NCI-H1417 treated with DMSO at 0.1 percent for 48 hours (cell line): ENCODE measurements at places on chromosomes 4 and X.

DNA sequence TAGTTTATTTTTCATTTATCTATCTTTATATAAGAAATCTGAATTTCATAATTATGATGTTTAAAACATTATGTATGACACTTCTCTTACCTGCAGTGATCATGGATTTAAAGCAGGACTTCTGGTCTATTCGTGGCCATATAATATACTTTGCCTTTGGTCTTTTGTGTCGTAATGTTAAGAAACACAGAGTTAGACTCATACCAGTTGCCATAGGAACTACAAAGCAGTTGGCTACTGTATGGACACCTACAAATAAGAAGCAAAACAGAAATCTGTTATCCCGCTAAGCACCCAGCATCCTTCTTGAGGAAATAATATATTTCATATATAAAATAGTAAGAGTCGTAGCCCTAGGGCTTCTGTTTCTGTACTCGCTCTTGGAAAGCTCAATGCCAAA, 4.3 kb downstream of the SEPSECS start:
- DNase-seq, result no peak

DNA sequence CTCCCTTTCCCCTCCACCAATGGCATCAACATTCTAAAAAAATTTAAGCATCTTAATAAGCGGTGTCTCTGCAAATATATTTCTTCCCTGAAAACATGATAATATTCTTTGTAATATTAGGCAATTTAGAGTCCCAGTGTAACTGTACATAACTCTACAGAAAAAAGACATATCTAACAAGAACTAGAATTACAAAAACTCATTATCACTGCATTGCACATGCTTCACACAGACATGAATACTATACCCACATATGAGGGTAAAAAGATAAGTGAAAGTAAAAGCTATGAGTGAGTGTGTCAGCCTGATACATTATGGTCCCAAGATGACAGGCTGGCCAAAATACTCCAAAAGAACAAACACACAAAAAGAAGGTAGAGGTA, 2.4 kb upstream of the FGB start:
- no peak for DNase-seq

GRCh38 chrX:103002576-103002975, 61.4 kb downstream of the BEX1 start:
- no peak for DNase-seq

DNA sequence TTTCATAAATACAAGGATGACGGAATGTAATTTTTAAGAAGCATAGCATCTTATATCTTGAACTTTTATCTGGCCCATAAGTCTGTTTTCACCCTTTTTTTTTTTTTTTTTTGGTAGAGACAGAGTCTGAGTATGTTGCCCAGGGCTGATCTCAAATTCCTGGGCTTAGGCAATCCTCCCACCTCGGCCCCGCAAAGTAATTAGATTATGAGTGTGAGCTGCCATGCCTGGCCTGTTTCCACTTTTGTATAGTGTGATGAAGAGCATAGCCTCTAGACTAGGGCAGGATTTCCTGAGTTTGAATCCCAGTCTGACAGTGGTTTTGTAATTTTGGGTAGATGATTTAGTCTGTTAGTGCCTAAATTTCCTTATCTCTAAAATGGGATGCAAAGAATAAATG, 11.0 kb downstream of the STIM2 start:
- DNase-seq, result no peak

DNA sequence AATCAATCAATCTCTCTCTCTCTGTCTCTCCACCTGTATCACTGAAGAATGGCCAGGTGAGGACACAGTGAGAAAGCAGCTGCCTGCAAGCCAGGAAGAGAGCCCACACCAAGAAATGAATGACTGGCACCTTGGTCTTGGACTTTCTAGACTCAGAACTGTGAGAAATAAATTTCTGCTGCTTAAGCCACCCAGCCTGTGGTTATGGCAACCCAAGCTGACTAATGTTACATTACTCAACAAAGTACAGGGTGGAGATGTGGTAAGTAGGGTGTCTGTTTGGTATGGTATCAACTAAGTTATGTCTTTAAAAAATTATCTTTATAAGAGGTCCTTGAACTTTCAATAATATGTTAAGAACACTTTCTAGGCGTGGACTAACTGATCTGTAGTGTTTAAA, 159.3 kb downstream of the EPHA5 start:
- no peak for DNase-seq

DNA sequence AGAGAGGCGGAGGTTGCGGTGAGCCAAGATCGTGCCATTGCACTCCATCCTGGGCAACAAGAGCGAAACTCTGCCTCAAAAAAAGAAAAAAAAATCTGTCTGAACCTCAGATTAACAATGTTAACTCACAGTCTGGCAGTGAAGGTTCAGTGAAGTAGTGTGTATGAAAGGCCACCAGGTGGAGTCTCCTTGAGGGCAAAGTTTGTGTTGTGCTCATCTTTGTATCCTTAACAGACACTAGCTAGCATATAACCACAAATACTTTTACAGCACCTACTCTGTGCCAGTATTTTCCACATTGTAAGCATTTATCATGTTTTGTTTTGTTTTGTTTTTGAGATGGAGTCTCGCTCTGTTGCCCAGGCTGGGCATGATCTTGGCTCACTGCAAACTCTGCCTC, 46.0 kb upstream of the MGST2 start:
- no peak for DNase-seq

DNA sequence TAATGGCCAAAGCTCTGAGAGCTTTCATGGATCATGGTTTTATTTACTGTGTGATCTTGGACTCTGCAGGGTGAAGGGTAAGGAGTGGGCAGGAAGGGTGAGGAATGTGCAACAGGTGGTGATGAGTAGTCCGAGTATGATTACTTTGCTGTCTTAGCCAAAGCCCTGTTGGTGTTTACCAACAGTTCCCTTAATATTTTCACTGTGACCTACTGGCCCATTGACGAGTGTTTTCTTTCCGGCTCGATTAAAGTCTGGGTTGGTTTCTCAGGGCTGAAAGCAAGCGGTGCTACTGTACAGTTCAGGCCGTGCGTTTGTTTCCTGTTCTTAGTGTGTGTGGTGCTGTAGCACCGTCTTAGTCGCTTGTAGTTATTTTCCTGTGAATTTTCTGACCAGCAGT, 2.6 kb downstream of the ARHGAP24 start:
- no peak for DNase-seq

- DNase-seq, result peak; percentile 1
Measured at GRCh38 chr4:29081234-29081955, 1638.8 kb upstream of the PCDH7 start.

DNA sequence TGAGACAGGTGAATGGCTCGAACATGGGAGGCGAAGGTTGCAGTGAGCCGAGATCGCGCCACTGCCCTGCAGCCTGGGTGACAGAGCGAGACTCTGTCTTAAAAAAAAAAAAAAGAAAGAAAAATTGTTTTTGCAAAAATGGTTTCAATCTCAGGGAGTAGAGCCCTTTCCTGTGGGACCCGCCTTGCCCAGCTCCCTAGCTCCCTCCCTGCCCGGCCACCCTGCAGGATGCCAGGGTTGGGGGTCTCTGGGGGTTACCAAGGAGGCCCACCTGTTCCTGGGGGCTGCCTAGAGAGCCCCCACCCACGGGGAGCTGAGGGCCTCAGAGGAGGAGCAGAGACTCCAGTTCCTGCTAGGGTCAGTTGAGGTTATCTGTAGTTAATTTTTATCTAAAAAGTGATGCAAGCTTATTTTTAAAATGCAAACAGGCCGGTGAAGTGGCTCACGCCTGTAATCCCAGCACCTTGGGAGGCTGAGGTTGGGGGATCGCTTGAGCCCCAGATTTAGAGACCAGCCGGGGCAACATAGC, 18.7 kb upstream of the PLCXD1 start:
- DNase-seq, result no peak

DNA sequence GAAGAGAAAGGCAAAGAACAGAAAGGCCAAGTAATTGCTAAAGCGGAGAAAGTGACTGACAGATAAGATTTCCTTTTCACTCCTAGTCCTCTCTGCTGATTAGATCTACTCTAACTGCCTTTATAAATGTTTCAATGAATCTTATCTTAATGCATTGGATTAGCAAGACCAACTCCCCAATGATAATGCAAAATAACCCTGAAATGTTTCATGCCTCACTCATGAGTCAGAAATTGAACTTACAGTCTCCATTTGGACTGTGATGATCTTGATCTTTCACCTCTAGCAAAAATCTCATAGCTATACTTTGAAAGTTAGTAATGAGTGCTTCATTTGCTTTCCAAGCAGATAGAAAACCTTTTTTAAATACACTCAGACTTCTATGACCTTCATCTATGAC, 26.5 kb downstream of the SLC10A7 start:
- DNase-seq, result no peak

GRCh38 chr4:93540562-93540961, 288.0 kb upstream of the ATOH1 start:
- no peak for DNase-seq

DNA sequence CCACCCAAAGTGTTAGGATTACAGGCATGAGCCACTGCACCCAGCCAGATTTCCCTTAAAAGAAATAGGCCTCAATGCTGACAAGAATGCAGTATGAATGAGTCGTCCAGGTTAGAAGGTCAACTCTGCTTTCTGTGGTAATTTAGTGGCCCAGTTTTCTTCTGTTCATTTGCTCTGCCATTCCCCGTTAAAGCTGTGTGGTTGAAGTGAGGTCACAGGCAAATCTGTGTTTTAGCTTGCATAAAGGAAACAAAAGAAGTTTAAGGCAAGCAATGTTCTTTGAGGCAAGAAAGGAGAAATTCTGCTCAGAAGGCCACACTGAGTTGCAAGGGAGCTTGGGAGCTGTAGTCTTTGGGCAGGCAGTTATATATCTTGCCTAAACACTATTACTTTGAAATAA, 176.8 kb downstream of the LARP7 start:
- DNase-seq, result no peak

DNA sequence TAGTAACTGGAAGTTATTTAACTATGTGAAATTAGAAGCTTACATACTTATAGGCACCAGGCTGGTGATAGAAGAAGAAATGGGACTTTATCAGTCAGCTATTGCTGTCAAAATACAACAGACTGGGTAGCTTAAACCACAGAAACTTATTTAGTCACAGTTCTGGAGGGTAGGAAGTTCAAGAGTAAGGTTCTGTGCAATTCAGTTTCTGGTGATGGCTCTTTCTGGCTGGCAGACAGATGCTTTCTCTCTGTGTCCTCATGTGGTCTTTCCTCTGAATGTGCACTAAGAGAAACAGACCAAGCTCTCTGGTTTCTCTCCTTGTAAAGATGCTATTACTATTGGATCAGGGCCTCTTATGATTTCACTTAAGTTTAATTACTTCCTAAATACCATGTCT, 92.1 kb upstream of the ANKRD50 start:
- no peak for DNase-seq

DNA sequence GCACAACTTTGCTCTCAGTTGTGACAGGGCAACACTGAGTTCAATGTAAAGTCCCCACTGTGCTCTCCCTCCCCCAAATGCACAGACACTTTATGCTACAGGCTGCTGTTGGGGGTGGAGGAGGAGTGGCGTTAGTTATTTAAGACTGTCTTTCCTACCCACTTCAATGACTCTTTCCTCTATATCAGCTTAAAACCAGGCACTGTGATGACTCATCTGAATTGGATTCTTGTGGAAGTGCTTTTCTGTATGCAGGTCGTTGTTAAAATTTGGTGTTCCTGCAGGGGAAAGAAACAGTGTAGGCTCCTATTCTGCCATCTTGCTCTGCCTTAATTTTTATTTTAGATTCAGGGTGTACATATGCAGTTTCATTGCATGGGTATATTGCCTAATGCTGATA, 1157.2 kb upstream of the ADGRL3 start:
- no peak for DNase-seq

DNA sequence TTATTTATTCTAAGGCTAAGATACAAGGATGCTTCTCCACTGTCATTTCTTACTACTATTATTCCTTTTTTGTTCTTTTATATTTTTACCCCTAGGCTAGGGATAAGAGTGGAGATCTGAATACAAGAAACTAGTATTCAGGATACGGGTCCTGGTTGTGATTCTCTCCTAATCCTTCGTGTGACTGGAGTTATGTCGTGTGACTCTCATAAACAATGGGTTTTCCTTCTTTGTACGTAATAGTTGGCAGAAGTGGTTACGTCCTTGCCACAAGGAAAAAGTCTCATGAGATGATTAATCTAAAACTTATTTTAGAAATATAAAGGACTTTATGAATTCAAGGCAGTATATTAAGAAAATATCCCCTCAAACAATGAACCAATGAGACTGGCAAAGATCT, 497.2 kb upstream of the FAM241A start:
- no peak for DNase-seq

DNA sequence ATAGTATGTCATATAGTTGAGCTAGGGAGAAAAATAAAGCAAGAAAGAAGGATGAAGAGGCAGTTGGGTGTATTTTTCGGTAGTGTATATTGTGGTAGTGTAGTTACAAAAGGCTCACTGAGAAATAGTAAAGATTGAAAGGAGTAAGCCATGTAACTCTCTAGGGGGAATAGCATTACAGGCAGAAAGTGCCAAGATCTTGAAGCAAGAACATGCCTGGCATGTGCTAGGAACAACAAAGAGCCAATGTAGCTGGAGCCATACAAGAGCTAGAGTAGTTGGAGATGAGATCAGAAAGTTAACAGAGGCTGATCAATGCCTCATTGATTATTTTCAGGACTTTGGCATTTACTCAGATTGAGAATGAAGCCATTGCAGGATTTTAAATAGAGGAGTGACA, 3.0 kb downstream of the ABCE1 start:
- no peak for DNase-seq

- DNase-seq, result no peak
Measured at GRCh38 chrX:40872351-40872750, 137.0 kb upstream of the MED14 start.
